ENCODE measurements at places on chromosomes 3 and 15.
A peak's percentile ranks its signal among the peaks of the same experiment; 100 is the strongest.

DNA sequence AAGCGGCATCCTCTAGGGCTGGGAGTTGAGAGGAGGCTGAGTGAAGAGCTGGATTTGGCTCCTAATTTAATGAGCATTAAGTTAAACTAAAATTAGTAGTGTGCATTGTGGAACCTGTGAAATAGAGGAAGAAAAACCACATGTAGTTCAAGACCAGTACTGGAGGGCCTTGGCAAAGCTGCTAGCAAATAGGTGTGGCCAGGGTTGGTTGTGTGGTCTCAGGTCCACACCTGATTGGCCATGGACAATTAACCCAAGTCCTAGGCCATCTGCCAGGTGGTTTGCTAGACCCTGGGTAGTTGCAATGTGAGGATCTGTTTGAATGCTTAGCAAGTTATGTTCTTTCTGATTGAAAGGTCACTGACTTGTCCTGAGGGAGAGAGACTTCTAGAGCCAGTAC is 275.5 kb downstream of the PDCD6IP start:
- DNase-seq: no peak

GRCh38 chr3:68876112-68876713 is 56.1 kb downstream of the TAFA4 start:
- peak; percentile 83 for DNase-seq

DNA sequence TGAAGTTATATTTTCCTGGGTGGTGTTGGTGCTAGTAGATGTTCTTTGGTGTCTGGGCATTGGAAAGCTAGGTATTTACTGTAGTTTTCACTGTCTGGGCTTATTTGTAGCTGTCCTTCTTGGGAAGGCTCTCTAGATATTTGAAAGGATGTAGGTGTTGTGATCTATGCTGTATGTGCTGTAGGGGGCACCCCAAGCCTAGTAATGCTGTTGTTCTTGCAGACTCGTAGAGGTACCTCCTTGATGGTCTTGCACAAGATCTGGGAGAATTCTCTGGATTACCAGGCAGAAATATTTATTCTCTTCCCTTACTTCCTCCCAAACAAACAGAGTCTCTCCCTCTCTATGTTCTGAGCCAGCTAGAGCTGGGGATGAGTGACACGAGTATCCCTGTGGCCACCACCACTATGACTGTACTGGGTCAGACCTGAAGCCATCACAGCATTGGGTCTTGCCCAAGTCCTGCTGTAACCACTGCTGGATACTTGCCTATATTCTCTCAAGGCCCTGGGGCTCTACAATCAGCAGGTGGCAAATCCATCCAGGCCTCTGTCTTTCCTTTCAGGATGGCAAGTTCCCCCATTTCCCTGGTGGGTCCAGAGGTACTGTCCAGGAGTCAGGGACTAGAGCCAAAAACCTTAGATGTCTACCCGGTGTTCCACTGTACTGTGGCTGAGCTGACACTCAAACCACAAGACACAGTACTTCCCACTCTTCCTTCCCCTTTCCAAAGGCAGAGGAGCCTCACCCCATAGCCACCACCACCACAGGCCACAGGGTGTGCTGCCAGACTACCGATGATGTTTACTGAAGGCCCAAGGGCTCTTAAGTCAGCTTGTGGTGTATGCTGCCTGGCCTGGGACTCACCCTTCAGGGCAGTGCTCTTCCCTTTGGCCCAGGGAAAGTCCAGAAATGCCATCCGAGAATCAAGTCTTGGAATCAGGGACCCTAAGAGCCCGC is 195.2 kb upstream of the DPPA4 start:
- peak; percentile 93 for DNase-seq

DNA sequence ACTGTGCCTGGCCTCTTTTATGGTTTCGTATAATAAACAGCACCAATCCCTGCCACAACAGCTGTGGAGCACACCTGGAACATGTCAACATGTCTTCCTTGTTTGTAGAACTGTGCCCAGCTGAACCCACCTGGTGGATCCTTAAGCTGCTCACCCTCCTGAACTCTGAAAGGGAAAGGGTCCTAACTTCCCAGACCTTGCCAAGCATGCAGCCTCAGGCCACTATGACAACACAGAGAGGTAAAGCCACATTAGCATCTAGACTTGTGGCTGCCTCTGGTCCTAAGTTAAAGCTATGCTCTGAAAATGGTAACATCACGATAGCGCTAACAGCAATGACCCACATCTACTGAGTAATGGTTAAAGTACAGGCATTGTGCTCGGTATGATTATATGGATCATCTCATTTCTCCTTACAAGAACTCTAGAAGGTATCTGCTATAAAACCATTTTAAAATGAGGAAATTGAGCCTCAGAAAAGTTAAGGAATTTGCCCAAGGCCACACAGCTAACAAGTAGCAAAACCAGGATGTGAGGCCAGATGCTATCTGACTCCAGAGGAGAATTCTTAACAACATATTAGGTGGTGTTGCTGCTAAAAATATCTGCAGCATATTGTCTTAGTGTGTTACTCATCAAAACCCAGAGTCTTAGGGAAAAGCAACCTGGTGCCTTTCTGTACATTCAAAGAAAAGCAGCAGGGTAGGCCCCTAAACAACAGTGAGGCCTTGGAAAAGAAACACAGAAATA is 23.1 kb upstream of the HERC1 start:
- peak; percentile 73 for DNase-seq

DNA sequence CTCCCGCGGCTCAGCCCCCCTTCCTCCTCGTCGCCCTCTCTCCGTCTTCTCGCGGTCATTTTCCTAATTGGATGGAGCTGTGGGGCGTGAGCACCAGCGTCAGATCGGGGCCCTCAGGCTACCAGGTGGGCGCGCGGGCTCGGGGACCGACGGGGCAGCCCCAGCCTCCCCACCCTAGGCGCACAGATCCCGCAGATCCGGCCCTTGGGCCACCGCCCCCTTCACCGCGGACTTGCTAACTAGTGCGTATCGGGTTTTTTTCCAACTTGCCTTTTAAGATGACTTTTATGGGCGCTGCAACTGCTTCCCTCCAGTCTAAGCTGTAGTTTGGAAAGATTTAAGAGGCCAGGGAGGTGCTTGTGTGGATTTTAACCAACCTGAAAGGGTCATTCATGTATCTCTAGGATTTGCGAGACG is 1.3 kb downstream of the ZNF710 start:
- peak; percentile 30 for DNase-seq
